ENCODE measurements at places on chromosomes 4 and X.

DNA sequence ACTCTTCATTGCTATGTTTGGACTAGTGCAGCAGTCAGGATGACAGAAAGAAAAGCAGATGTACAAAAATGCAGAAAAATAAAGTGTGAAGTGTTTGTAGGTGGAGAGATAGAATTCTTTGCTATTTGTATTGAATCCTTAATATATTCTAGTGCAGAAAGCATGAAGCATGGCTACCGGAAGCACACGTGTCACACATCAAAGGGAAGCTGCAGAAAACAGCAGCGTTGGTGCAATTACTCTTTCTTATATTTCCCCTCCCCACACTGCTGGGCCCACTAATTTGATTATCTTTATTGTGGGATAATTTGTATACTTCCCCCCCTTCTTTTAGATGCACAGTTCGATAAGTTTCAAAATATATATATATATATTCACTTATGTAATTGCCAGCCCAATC lies 35.9 kb upstream of the TAPT1 start:
- H3K27me3 ChIP-seq: no peaks in the 10 kb centered on the region
- no peaks in the 10 kb centered on the region for H3K36me3 ChIP-seq
- no peak overlapping the region for H3K27ac ChIP-seq
- no peak for DNase-seq
- H3K4me1 ChIP-seq: no peaks in the 10 kb centered on the region

GRCh38 chr4:82050796-82051195 lies 323.0 kb downstream of the HNRNPD start:
- H3K4me1 ChIP-seq: no peaks in the 10 kb centered on the region
- H3K4me3 ChIP-seq: no peak overlapping the region
- H3K36me3 ChIP-seq: no peaks in the 10 kb centered on the region
- no peak for DNase-seq

DNA sequence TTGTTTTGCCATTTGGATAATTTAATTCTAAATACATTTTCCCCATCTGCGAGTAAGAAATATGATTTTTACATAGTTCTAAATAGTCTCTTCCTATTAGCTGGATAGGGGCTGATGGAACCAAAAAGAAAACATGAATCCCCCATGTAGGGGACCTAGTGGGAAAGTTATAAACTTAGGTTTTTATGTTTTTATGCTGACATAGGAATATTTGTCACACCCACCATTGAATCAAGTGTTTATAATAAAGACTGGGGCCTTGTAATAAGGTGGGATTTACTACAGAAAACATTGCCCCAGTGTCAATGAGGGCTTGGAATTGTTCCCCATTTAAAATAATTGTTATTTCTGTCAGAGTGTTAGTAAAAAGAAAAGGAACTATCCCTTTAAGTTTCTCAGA lies 2506.6 kb downstream of the PCDH7 start:
- no peak overlapping the region for H3K27ac ChIP-seq
- no peaks in the 10 kb centered on the region for H3K36me3 ChIP-seq
- DNase-seq: no peak

GRCh38 chrX:56310581-56310980 lies 78.4 kb downstream of the KLF8 start:
- no peak overlapping the region for H3K4me3 ChIP-seq
- DNase-seq: no peak
- no peaks in the 10 kb centered on the region for H3K27me3 ChIP-seq
- no peak overlapping the region for H3K27ac ChIP-seq
- no peaks in the 10 kb centered on the region for H3K4me1 ChIP-seq

DNA sequence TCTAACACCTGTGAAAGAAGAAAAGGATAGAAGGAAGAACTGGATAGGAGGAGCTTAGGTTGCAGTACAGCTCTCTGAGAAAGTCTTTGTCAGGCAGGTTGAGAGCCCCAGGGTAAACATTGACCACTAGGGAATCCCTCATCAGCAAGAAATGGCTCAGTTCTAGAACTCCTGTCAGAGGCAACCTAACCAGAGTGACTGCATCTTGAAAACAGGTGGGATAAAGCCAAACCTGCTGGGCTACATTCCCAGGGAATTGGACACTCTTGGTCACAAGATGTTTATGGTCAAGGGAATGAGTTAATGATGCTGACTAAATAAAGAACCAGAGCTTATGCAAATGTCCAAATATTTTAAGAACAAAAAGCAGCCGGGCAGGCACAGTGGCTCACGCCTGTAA lies 108.3 kb upstream of the MED14 start:
- no peak overlapping the region for H3K27ac ChIP-seq
- no peaks in the 10 kb centered on the region for H3K27me3 ChIP-seq
- H3K4me1 ChIP-seq: no peaks in the 10 kb centered on the region
- H3K4me3 ChIP-seq: no peak overlapping the region
- DNase-seq: no peak

- no peaks in the 10 kb centered on the region for H3K27me3 ChIP-seq
- no peaks in the 10 kb centered on the region for H3K36me3 ChIP-seq
- no peak overlapping the region for H3K27ac ChIP-seq
These were observed 41.6 kb upstream of the STIM2 start for GRCh38 chr4:26819026-26819425.

DNA sequence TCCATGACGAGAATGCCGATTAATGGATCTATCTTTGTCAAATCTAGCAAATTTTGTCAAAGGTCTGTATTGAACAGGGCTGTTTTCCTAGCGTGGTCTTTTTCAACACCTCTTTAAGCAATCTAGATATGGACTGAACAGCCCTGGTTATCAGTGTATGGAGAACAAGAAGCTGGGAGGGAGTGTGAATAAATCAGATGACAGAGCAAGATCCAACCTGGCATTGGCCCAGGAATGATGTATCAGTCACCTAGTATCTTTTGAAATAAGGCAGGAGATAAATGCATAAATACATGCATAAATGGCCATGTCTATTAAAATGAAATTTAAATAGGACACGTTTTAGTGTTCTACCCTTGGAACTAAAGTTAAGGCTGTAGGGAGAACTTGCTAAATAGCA lies 15.7 kb upstream of the AP1S2 start:
- H3K27ac ChIP-seq: no peak overlapping the region
- no peaks in the 10 kb centered on the region for H3K36me3 ChIP-seq
- H3K4me1 ChIP-seq: no peaks in the 10 kb centered on the region
- no peak overlapping the region for H3K4me3 ChIP-seq
- peaks cover 10% of the 10 kb centered on the region for H3K27me3 ChIP-seq

GRCh38 chrX:46298821-46299220 lies 246.4 kb downstream of the ZNF674 start:
- H3K27ac ChIP-seq: no peak overlapping the region
- no peaks in the 10 kb centered on the region for H3K36me3 ChIP-seq
- H3K4me3 ChIP-seq: no peak overlapping the region
- no peak for DNase-seq
- no peaks in the 10 kb centered on the region for H3K4me1 ChIP-seq

- no peak overlapping the region for H3K4me3 ChIP-seq
- no peaks in the 10 kb centered on the region for H3K27me3 ChIP-seq
These were observed 507.9 kb downstream of the MID1IP1 start for GRCh38 chrX:39309018-39309635.

DNA sequence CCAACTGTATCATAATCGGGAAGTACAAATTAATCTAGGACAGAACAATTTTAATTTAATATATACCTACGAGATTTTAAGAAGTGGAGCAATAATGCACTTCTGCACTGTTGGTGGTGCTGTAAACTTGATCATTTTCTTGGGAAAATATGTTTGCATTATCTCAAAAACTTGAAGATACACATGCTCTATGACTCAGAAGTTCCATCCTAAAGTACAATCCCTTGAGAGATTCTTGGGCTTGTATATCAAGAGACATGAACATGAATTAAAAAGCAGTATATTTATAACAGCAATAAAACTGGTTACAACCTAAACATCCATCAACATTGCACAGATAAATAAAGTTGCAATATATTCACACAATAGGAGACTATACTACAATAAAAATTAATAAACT lies 168.8 kb downstream of the CLCN4 start:
- H3K36me3 ChIP-seq: no peaks in the 10 kb centered on the region
- DNase-seq: no peak
- no peaks in the 10 kb centered on the region for H3K4me1 ChIP-seq
- H3K27ac ChIP-seq: no peak overlapping the region

DNA sequence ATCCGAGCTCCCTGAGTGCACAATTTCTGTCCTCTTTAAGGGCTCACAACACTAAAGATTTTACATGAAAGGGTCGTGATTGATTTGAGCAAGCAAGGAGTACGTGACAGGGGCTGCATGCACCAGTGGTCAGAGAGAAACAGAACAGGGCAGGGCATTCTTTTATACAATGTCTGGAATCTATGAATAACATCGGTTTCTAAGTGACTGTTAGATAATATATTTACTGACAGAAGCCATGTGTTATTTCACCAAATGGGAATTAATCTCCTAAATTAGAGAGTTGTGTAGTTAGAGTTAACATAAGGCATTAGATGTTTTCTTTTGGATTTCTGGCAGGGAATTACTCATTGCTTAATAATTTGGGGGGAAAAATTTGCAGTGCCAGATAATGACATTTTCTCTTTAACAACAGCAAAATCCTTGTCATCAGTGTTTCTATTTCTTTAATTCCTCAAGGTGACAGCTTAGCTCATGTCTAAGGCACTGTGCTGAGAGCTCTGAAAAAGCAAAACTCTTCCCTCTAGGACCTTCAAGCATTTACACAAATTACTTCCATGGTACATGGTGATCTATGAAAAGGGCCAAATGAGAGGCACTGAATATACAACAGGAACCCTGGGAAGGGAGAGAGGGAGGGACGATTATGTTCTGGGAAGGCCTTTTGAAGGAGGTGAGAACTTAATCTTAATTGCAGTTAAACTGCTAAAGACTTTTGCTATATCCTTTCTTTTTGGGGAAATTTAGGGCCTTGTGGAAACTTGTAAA lies 145.0 kb downstream of the RTL3 start:
- no peaks in the 10 kb centered on the region for H3K36me3 ChIP-seq
- H3K27me3 ChIP-seq: no peaks in the 10 kb centered on the region
- no peaks in the 10 kb centered on the region for H3K4me1 ChIP-seq
- no peak for DNase-seq
- no peak overlapping the region for H3K4me3 ChIP-seq

DNA sequence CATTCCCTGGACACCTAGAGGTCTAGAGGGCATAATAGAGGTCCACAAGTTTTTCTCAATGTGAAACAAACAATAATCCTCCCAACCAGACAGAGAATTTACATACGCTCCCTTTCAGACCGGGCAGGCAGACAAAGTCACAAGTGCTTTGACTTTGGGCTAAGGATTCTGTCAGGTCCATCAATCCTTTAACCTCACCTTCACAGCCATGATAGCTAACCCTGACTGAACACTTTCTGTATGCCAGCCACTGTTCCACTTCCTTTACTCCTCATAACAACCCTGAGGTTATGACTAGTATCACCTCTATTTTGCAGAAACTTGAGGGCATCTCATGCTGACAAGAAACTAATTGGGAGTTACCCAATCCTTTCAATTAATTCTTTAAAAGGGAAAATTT lies 118.8 kb upstream of the AFF2 start:
- no peaks in the 10 kb centered on the region for H3K36me3 ChIP-seq
- DNase-seq: no peak
- H3K27me3 ChIP-seq: no peaks in the 10 kb centered on the region
- no peaks in the 10 kb centered on the region for H3K4me1 ChIP-seq
- H3K4me3 ChIP-seq: no peak overlapping the region
- peak overlapping the region; percentile 73 for H3K27ac ChIP-seq
